ENCODE measurements at places on chromosomes 6 and 20.
A peak's percentile ranks its signal among the peaks of the same experiment; 100 is the strongest.

- peaks cover 50% of the 10 kb centered on the region for H3K4me1 ChIP-seq
- DNase-seq, result peak; percentile 64
- peak overlapping the region; percentile 83 for H3K27ac ChIP-seq
- no peaks in the 10 kb centered on the region for H3K27me3 ChIP-seq
These were observed 336.6 kb downstream of the SYNE1 start for GRCh38 chr6:152300517-152300916.

- H3K36me3 ChIP-seq, result no peaks in the 10 kb centered on the region
- no peak overlapping the region for H3K27ac ChIP-seq
- H3K27me3 ChIP-seq, result no peaks in the 10 kb centered on the region
- no peak for DNase-seq
These were observed 2.7 kb upstream of the ABHD16B start for GRCh38 chr20:63858393-63859165.

- no peak overlapping the region for H3K4me3 ChIP-seq
- H3K36me3 ChIP-seq, result no peaks in the 10 kb centered on the region
- no peak overlapping the region for H3K27ac ChIP-seq
- no peaks in the 10 kb centered on the region for H3K27me3 ChIP-seq
- DNase-seq, result no peak
These were observed 22.6 kb upstream of the HLA-DQB2 start for GRCh38 chr6:32785781-32786533.

GRCh38 chr6:167570460-167571400 is 245.8 kb downstream of the TTLL2 start:
- no peaks in the 10 kb centered on the region for H3K27me3 ChIP-seq
- DNase-seq, result no peak
- no peaks in the 10 kb centered on the region for H3K36me3 ChIP-seq
- H3K4me3 ChIP-seq, result no peak overlapping the region

DNA sequence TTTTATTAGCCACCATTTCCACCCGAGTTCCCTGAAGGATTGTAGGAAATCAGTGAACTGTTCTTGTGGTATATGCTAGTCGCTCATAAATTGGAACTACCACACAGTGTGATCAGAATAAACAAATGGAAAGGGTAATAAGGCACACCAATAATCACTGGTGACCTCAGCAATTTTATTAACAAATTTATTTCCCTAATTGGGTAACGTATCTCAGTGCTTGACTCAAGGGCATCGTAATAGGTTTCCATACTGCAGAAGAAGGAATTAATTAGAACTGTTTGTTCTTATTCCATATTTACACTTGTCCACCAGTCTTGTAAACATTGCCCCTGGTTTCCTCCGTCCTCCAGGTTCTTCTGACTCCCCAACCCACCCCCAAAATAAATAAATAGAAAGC is 10.0 kb upstream of the UQCC2 start:
- no peak overlapping the region for H3K27ac ChIP-seq
- no peaks in the 10 kb centered on the region for H3K27me3 ChIP-seq
- H3K4me3 ChIP-seq, result no peak overlapping the region

DNA sequence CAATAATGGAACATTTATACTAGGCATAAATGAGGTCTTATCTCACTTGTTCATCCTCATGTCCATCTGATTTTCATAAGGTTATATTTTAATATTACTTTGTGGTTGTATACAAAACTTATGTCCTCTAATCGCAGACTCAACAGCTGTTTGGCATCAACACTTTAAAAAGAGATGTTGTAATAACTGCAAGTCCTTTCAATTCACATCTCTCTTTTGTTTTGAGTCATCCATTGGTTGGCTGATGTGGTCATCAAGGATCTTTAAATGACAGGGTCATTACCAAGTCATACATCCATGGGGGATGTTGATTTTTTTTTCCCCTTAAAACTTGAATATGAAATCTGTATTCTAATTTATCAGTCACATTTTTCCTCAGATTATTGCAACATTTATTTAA is 299.4 kb upstream of the NRSN1 start:
- no peak overlapping the region for H3K27ac ChIP-seq
- H3K27me3 ChIP-seq, result no peaks in the 10 kb centered on the region
- no peaks in the 10 kb centered on the region for H3K36me3 ChIP-seq
- no peak overlapping the region for H3K4me3 ChIP-seq

DNA sequence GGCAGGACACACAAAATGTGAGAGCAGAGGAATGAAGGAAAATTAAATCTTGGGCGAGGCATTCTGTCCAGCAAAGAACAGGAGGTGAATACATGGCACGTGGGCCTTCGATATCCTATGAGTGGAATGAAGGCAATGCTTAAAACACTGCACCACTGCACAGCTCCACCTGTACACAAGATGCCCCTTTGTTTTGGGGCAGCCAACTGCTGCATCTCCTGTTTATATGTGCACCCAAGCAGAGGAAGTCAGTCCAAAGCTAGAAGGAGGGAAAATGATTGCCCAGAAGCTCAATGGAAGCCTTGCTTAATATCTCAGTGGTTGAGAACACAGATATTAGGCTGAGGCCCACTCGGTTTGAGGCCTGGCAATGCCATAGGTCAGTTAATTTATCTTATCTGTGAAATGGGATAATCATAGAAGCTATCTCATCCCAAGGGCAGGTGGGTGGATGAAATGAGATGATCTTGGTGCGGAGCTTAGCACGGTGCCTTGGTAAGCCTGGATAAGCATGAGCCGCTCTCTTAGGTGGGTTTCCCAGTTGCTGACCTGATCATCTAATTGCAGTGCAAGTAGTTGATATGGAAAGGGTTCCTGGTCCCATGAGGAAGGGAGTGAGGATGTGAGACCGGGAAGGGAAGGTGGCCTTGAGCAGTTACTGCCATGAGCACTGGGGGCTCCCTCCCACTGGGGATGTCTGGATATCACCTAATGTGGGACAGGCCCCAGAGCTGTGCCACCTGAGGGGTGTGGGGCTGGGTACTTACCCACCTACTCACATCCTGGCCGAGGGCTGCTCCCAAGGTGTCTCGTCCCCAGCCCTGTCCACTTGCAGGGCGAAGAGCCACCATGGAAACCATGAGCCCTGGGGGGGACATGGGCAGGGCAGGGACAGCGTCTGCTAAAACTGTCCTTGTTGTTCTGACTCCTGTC is 9.9 kb downstream of the BANF2 start:
- no peaks in the 10 kb centered on the region for H3K27me3 ChIP-seq
- DNase-seq, result no peak
- H3K4me3 ChIP-seq, result no peak overlapping the region
- H3K36me3 ChIP-seq, result no peaks in the 10 kb centered on the region
- H3K27ac ChIP-seq, result no peak overlapping the region

DNA sequence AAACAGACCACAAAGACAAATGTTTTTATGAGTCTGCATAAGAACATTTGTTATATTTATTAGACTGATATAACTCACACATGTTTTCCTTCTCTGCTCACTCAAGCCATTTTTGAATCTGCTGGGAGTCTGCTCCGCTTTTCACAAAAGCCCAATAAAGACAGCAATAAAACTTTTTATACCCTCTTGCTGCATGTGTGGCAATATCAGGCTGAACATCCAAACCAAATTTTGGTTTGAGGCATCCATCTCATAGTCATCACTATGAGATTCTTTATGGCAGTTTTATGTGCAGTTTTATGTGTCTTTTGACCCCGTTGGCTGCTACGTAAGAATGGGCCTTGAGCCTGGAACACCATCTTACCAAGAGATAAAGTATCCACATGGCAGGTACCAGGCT is 1276.8 kb upstream of the ADGRB3 start:
- no peak overlapping the region for H3K27ac ChIP-seq
- no peaks in the 10 kb centered on the region for H3K36me3 ChIP-seq
- no peaks in the 10 kb centered on the region for H3K27me3 ChIP-seq

- H3K27me3 ChIP-seq, result no peaks in the 10 kb centered on the region
- H3K27ac ChIP-seq, result peak overlapping the region; percentile 75
- DNase-seq, result no peak
- H3K4me3 ChIP-seq, result peak overlapping the region; percentile 32
- no peaks in the 10 kb centered on the region for H3K4me1 ChIP-seq
- H3K36me3 ChIP-seq, result no peaks in the 10 kb centered on the region
These were observed 108.4 kb upstream of the PRSS16 start for GRCh38 chr6:27138837-27139755.

DNA sequence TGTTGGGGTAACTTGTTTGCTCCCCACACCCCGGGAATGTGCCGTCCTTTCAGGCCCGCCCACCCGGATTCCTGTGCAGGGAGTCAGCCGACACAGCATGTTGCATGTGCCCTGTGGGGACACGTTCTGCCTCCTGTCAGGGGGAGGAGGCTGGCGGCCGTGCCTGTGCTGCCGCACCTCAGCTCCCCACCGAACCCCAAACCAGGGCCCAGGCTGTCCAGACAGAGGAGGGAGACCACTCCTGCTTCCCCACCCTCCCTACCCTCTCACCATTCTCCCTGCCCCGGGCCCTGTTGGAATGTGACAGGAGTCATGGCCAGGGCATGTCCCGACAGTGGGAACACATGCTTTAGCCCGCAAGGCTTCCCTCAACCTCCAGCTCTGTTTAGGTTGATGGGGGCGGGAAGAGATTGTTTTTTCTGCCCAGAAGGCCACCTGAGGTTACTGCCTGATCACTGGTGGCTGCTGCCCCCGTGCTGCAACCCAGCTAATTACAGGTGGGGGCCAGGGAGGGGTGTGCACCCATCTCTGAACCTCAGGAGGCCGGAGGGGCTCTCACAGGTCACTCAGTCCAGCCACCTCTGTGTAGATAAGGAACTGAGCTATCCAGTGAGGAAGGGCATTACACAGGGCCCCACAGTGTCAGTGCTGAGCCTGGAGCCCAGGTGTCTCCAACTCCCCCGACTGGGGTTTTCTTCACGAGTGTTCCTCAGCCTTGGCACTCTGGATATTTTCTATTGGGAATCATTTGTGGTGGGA is 13.6 kb downstream of the LRRC73 start:
- H3K36me3 ChIP-seq, result no peaks in the 10 kb centered on the region
- H3K27ac ChIP-seq, result no peak overlapping the region
- DNase-seq, result no peak
- no peak overlapping the region for H3K4me3 ChIP-seq
- peaks cover 23% of the 10 kb centered on the region for H3K4me1 ChIP-seq

DNA sequence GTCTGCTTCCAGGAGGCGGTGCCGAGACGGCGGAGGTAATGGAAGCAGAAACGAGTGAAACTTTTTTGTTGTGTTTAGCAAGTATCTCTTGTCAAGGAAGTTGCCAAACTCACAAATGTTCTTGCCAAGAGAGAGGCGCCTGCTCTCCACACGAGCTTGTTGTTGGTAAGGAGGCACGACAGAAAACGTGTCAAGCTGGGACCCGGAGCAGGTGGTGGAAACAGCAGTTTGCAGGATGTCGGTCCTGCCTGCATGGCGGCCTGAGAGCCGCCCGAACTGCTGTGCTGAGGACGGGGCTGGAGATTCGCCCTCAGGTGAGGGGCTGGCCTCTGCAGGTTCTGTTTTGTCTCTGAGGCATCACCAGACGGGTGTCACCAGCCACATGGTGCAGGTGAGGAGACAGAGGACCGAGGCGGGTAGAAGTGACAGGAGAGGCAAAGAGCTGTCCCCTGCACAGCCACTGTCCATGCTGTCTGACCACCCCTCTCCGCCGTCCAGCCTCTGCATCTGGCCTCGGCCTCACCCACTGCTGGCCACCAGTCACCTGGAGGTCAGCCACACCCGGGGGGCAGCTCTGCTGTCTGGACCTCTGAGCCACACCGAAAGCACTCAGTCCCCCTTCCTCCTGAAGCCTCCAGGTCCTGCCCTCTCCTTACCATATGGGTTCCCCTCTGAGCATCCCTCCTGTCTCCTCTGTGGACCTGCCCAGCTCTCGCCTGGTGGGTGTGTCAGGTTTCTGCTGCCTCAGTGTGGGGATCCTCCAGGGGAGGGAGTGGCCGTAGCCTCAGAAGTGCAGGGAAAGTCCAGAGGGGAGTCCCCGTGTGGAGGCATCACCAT is 261.5 kb downstream of the TAF4 start:
- H3K4me3 ChIP-seq, result no peak overlapping the region
- H3K4me1 ChIP-seq, result no peaks in the 10 kb centered on the region
- no peak for DNase-seq
- H3K36me3 ChIP-seq, result no peaks in the 10 kb centered on the region
- no peak overlapping the region for H3K27ac ChIP-seq
- no peaks in the 10 kb centered on the region for H3K27me3 ChIP-seq

DNA sequence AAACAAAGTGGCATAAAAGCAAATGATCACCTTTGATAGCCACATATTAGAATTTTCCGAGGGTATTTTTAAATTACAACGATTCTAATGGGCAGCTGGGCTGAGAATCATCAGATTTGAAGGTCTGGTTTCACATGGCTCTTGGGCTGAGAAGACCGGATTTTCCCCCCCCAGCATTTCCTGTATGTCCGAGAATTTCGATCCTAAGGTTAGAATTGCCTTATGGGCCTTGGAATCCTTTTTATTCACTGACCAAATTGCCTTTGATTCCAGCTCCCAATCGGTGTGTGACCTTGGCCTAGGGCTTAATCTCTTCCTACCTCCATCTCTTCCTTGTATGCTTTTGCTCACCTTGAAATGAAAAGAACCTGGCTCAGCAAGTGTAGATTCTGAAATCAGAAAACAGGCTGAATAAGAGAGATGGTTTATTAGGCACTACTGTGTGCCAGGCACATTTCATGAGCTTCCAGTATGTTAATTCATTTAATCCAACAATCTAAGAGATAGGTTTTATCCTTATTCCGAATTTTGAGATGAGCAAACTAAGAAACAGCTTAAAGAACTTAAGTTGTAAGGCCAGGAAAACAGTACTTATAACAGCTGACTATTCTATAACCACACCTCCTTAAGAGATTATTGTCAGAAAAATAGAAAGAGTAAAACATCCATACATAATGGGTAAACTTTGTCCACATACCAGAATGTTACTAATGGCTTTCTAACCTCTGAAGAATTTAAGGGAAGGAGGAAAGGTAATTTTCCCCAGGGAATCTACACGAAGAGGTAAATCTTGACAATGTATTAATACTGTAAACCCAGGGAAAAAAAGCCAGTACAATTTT is 39.4 kb downstream of the HFE start:
- peak overlapping the region; percentile 91 for H3K4me3 ChIP-seq
- peak overlapping the region; percentile 95 for H3K27ac ChIP-seq
- no peak for DNase-seq
- no peaks in the 10 kb centered on the region for H3K36me3 ChIP-seq
- H3K4me1 ChIP-seq, result peaks cover 18% of the 10 kb centered on the region

All from right lobe of liver (tissue), 6 donors.